Hepatic stellate cell (primary cell): ENCODE measurements at places on chromosomes 7 and 10.

DNA sequence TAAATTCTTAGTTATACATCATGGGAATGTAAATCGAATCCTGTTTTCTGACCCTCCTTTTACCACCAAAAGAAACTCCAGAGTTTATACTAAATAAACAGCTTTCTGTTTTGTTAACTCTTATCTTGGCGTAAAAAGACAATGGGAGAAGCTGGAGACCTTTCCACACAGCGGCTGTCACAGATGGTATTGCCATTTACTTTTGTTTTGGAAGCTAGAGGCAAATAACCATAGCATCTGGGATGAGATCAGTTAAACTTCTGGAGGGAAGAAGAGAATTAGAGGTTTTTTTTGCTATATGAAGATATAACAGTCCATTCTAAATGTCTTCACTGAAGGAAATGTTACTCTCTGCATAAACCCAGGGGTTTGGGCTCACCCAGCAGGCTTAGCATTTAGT, 258.9 kb downstream of the REEP3 start:
- DNase-seq: no peak

GRCh38 chr10:113093188-113094113, 143.4 kb downstream of the TCF7L2 start:
- no peak for DNase-seq

GRCh38 chr7:117271566-117271965, 51.3 kb downstream of the WNT2 start:
- no peak for DNase-seq

DNA sequence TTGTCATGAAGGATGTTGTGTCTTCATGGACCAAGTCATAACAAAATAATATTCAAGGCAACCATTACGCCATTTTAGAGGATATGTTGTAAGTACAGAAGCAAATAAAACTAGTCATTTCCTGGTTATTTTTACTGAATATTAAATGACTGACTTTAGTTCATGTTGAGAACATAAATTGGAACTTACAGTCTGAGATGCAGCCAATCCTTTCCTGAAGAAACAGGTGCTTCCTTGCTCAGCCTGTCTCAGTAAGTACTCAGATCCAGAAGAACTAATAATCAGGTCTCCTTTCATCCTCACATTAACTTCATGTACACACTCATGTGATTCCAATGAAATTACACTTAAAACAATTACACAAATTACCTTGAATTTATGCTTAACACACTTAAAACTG, 12.3 kb downstream of the SEMA3A start:
- no peak for DNase-seq

DNA sequence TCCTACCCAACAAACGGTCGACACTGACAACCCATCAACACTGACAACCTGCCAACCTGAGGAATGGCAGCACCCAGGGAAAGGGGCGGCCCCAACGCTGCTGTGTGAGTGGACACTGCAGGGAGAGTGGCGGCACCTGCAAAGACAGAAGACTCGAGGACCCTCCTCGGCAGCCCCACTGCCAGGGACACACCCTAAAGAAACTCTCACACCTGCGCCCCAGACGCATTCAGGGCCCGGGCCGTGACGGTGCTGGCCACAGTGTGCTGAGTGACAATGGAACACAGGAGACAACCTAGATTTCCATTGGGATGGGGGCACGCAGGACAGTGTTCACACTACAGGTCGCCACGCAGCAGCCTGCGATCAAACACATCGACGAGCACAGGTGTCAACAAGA, 3.6 kb downstream of the CAMK2B start:
- no peak for DNase-seq

DNA sequence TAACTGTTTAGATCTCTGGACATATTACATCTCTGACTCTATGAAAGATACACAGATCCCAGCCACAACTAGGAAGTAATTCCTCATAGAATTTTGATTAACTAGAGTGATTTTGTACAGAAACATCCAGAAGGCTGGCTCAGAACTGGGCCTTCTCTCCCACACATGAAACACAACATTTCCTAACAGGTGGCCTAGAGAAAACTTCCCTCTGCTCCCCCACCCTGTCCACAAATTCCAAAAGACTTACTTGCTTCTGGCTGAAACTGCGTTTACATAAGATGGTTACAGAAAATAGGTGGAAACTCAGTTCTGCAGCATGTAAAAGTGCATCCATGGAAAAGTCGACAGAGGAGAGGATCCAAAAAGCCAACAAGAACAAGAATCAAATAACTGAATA, 132.9 kb downstream of the FZD1 start:
- no peak for DNase-seq

DNA sequence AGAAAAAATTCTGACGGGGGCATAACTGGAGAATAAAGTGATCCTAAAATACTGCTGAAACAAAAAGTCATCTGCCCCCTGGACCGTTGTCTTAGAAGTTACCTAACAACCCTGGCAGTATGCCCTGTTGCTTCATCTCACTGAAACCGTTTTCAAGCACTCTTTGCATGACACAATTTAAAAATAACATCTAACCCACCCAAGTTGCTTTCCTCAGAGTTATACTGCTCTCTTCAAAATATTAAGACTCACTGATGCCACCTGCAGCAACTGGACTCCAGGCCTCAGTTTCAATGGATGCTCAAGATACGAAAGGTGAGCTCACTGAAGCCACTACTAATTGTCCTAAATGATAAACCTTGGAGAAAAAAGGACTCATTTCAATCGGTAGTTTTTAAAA, 57.4 kb downstream of the CDK6 start:
- no peak for DNase-seq

GRCh38 chr10:101694674-101695403, at the start of gene FBXW4:
Gene FBXW4 (minus strand): TSS chr10:101695170. CDS start chr10:101695105, 65 bp downstream.
- peak; percentile 52 for DNase-seq

DNA sequence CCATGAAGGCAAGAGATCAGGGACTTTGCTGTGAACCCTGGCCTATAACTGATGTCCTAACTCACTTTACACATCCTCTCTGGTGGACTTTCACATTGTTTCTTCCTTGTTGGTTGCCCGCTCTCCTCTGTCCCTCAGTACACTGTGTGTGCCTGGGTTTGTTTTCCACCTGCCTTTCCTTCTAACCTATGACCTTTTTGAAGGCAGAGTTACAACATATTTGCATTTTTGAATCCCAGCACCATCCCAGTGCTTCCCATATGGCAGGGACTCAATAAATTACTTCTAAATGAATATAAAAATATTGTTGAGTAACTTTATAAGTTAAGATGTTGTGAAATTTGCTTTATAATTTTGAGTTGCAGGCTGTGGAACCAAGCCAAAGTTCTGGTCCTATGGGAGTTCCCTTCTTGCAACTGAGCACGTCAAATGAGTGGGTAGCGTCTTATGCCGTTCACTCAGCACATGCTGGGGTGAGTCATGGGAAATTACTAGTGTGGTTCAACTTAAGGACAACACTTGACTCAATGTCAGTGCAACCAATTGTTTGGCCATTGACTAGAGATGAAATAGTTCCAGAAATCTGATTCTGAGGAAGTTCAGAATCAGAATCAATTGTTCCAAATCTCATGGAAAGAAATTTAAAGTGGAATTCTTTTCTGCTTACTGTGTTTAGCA, 250.9 kb downstream of the TWIST1 start:
- peak; percentile 62 for DNase-seq

DNA sequence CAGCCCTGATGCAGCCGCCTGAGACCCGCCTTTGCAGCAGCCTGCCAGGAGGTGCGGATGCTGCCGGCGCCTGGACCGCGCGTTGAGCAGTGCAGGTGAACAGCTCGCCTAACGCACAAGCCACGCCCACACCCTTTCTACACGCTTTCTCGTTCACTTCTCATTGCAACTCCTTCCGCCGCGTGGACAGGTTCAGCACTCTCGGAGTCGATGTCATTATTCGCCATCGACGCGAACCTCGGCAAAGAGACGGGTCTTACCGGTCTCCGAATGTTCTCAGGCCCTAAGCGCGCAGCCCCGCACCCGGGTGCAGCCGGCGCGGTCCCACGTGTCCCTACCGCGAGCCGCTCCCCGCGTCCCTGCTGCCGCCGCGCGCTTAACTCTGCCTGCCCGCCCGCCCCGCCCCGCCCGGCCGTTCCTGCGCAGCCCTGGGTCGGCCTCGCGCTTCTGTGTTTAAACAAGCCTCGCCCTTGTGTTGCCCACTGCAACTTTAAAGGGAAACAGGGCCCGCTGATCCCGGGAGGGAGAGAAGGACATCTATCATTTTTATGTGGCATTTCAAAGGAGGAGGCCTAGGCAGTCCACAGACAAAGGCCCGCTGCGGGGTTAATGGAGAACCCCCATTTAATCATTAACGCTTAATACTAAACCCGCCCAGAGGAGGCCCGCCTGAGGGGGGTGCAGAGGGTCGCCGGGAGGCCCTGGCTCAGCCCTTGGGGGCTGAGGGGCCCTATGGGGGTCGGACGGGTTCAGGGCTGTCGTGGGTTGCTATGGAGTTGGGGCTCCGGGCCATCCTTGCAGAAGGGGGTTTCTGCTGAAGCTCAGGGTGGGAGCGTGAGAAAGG, 128.5 kb downstream of the WDR11 start:
- DNase-seq: no peak

DNA sequence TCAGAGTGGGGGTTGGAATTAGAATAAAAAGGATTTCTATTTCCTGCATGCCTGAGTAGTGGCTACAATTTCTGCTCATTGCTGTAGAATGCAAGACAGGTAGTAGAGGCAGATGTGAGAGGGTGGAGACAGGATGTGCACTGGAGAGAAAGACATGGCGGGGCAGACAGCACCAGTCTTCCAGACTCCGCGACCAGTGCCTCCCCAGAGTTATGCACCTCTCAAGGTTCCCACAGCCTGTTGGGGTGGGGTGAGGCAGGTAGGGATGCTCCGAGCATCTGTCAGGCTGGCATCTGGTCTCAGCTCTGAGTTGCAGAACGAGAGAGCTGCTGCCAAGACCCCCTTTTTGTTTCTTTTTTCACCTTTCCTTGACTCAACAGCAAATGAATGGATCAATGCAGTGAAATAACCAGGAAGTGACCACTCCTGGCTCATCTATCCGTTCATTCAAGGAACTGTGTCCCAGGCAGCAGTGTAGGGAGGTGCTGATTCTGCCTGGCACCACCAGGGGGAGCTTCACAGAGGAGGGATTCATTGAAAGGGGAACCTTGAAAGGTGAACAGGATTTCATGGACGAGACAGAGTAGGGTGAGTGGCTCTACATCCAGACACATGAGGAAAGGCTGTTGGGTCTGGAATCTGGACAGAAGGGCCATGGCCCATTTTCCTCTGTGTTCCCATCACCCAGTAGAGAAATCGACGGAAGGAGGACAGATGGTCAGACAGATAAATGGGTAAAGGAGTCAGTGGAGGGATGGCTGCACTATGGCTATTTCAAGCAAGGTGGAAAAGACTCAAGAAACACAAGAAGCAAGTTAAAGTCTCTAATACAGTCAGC, 17.2 kb upstream of the SLC18A3 start:
- DNase-seq: peak; percentile 78

DNA sequence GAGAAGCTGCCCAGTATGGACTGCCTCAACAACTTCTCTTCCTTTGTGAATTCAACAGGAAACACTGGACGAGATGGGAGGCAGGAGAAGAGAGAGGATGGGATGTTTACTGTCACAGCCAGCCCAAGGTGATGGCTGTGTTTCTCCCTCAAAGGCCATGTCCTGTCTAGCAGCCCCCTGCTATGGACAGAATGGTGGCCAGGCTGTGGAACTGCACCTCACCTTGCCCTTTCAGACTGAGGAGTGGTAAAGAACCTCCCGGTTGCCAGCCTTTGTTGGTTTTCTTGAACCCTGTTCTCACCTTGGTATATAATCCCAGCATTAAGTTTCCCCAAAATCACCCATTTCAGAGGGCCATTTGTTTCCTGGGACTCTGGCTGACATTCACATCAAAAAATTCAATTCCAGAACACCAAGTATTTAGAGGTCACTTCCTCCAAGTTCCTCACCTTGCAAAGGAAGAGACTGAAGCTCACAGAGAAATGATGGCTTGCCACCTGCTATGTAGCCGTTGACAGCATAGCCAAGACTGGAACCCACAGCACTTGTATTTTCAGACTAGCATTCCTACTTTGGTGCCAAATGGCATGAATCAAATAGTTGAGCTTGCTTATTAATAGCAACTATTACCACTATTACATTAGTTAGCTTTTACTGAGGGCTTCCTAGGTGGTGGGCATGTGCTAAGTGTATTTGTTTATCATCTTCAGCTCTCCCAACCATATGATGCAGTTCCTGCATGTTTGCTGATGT, 224.0 kb upstream of the GRB10 start:
- no peak for DNase-seq

GRCh38 chr10:21926949-21927348, 76.6 kb downstream of the DNAJC1 start:
- peak; percentile 26 for DNase-seq

DNA sequence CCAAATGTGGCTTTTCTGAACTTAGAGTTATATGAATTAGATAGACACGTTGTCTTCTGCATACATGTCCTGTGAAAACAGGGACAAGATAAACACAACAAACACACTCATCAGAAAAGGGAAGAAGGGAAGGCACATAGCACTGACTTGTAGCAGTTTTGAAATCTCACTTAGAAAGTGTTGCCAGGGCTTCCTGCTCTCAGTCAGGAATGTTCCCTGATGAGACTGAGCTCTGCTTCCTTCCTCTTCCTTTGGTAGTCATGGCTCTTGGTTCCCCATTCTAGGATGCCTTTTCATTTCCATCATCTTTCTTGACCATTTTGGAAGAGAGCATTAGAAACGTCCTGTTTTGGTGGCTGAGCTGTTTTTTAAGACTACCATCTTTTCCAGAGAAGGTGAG, 233.8 kb upstream of the LYZL1 start:
- no peak for DNase-seq

DNA sequence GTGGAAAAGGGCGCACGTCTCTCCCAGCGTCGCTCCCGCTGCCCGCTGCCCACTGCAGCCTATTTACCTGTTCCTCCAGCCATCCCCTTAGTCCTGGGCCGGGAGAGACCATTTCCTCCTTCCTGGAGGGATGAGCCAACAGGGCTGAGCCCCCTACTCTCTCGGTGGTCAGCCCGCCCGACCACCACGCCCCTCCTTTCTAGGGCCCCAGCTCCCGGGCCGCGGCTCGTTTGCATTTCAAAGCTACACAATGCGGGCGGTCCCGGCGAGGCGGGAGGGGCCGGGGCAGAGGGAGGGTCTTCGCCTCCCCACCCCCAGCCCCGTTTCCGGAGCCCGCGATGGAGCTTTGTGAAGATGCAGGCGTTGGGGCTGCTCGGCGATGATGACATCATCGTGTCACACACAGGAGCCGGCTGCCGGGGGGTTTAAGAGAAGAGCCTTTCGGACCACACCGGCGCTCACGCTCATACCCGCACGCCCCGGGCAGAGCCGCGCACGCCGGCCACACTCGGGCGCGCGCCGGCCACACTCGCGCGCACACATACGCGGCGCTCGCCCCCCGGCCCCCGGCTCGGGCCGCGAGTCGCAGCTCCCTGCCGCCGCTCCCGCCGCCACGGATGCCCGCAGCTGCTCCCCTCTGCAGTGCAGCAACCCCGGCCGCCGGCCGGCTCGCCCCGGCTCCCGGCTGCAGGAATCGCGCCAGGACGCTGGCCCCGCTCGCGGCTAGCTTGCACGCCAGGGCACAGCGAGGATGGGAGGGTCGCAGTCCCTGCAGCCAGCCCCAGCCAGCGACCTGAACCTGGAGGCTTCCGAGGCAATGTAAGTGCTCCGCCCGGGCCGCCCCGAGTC, 107.7 kb upstream of the BTBD16 start:
- DNase-seq: peak; percentile 63

GRCh38 chr10:9390516-9390915, 1336.0 kb downstream of the GATA3 start:
- no peak for DNase-seq
